ENCODE measurements at places on chromosomes 7 and 10.

DNA sequence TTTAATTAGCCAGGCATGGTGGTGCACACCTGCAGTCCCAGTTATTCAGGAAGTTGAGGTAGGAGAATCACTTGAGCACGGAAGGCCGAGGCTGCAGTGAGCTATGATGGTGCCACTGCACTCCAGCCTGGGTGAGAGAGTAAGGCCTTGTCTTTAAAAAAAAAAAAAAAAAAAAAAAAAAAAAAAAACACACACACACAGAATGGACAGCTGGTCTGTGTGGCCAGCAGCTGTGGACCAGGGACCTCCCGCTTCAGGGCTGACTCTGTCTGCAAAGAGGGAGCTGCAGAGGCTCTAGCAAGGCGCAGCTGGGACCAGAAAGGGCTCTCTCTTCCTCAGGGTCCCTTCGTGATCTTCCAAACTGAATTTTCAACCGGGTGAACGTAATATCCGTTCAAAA lies 53.6 kb upstream of the DNAAF5 start:
- DNase-seq, result no peak

DNA sequence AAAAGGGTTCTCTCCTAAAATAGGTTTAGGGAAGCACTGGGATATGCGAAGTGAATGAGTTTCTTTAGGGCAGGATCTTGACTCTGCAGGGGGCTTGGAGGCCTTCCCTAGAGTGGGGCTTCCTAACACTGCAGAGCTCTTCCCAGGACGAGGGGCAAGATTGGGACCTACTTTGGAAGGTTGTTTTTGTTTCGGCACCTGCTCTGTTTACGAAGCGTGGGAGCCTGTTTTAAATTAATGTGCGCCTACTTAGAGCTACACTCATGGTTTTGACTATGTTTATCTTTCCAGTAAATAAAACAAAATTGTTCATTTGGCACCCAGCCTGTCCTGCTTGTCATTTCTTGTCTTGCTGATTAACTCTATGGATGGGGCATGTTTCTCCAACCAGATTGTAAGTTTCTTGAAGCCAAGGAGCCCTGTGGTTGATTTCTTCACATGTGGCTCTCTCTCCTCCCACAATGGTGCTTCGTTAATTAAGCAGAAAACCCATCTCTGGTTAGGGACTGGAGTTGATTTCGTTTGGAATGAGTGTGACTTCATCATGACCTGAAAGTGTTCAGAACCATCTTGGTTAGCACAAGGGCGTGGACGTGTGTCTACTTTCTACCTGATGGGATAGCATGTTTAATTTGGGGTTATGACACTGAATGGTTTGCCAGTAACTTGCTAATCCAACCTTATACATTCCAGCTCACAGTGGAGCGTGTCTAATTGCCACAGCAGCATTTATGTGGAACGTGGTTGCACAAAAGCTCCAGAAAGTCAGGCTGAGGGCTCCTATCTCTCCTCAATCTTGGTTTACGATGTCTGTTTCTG lies 98.1 kb downstream of the TCF7L2 start:
- DNase-seq, result no peak

DNA sequence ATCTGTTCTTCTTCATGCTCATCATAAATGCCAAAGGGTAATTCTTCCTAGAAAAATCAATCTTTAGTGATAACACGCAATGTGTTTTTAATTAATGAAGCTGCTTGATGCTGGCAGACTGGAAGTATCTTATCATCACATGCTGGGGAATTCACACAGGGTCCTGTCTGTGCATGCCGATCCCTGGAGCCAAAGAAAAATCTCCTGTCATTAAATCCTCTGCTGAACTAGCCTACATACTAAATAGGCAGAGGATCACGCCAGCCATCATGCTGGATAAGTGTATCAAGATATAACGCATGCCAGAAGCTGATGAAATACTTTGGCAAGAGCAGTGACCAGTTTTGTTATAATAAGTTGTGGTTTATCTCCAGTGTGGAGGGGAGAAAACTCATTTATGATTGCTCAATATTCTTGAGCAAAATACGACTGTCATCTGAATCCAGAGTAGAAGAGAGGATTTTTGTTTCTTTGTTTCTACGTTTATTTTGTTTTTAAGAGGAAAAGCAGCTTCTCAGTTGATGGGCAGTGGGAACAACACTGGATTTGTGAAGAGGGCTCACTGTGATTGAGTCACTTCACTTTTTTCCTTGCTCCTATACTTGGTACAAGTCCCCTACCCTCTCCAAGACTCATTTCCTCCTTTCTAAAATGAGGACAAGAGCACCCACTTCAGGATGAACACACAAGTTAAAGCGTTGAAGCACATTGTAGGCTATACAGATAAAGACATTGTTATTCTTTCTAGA lies 649.1 kb downstream of the TNS3 start:
- DNase-seq, result no peak

DNA sequence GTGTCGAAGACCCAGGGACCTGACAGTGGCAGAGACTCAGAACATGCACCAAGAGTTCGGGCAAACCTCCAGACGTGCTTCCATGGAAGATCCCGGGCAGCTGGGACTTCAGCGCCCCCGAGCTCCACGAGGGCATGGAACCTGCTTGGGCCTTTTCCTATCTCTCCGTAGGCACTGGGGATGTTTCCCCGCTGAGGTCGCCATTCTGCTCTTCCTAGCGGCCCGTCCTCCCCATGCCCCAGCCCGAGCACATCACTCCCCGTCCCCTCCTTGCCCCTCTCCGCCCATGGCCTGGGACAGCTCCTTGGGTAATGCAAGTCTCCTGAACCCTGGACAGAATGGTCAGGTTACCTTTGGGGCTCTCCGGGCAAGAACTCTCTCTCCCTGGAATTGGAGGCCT lies 32.3 kb upstream of the SHH start:
- DNase-seq, result no peak

DNA sequence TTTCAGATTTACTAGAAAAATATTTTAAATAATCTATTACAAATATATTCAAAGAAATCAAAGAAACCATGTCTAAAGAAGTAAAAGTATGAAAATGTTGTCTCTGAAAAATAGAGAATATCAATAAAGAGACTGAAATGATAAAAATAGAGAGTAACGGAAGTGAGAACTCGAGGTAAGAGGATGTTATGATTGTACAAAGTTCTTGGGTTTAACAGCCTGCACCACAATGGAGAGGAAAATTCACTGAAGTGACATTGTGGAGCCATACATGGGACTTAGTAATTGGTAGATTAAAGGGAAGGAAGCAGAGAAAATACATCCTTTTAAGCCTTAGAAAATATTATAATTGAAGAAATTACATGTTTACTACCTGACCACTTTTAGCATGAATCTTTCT lies 77.9 kb downstream of the THSD7A start:
- no peak for DNase-seq

DNA sequence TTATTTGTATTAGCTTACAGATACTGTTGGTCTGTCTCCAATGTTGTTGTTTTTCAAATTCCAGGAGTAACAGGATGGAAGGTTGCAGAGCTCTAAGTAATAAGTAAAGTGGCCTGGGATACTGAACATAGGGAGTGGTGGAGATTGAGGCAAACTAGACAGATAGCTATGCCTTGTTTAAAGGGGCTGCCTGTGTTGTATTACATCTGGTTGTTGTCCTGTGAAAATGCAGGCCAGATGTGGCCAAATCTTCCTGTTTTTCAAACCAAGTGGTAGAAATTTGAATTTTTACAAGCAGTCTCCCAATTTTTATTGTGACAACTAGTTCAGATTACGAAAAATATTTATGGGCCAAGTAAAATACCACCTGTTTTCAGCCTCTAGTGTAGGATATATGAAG lies 33.5 kb downstream of the BICC1 start:
- DNase-seq, result no peak

GRCh38 chr7:106793015-106793975 lies 71.8 kb upstream of the PIK3CG start:
- DNase-seq, result peak; percentile 7

- no peak for DNase-seq
These were observed 123.5 kb upstream of the EGR2 start for GRCh38 chr10:62939698-62940097.

DNA sequence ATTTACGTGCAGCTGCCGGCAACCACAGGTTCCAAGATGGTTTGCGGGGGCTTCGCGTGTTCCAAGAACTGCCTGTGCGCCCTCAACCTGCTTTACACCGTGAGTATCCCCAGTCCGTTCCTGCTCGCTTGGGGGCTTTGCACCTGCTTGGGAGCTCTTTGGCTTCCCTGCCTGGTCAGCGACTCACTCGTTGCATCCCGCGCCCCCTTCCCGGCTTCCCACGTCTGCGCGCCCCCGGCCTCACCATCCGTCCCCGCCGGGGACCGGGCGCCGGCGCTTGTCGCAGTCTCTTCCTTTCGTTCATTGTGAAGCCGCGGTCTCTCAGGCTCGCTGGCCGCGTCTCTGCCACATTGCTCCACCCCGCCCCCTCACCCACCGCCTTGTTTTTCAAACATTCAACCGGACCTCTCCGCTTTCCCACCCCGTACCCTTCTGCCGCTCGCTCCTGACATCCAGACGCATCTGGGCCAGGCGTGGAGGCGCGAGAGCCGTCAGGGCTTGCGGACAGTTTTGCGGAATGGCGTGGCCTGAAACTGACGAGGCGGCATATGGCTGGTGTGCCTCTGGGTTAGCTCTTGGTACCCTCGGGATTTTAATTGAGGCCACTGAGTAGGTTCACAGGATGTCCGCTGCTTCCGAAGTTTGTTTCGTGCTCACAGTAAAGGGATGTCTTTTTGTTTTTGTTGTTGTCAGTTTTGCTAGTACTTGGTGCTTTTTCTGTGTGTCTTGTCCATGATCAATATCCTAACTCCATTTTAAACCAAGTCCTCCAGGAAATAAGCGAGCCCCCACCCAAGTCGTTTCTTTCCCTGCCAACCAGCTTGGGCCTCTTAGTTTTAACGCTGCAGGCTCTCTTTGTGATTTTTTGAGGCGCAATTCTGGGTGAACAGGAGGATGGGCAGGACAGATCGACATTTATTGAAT lies 639 bp downstream of the TSPAN13 start:
- peak; percentile 8 for DNase-seq
